ENCODE measurements at places on chromosomes 1 and 21.
A peak's percentile ranks its signal among the peaks of the same experiment; 100 is the strongest.

DNA sequence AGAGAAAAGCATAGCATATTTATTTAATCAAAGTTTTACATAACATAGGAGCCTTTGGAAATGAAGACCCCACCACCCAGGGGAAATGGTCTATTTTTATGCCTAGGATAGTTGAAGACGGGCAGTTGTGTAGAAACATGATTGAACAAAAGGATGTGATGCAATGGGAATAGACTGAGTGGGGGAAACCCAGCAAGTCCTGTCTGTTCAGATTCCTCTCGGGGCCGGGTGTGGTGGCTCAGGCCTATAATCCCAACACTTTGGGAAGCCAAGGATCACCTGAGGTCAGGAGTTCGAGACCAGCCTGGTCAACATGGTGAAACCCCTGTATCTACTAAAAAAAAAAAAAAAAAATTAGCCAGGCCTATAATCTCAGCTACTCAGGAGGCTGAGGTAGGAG lies 298.3 kb downstream of the MATN1 start:
- no peak for DNase-seq

- no peak for DNase-seq
Observed at GRCh38 chr1:234742622-234743021, 132.6 kb upstream of the IRF2BP2 start.

GRCh38 chr1:44447051-44447810 lies 42.2 kb downstream of the RNF220 start:
- no peak for DNase-seq

DNA sequence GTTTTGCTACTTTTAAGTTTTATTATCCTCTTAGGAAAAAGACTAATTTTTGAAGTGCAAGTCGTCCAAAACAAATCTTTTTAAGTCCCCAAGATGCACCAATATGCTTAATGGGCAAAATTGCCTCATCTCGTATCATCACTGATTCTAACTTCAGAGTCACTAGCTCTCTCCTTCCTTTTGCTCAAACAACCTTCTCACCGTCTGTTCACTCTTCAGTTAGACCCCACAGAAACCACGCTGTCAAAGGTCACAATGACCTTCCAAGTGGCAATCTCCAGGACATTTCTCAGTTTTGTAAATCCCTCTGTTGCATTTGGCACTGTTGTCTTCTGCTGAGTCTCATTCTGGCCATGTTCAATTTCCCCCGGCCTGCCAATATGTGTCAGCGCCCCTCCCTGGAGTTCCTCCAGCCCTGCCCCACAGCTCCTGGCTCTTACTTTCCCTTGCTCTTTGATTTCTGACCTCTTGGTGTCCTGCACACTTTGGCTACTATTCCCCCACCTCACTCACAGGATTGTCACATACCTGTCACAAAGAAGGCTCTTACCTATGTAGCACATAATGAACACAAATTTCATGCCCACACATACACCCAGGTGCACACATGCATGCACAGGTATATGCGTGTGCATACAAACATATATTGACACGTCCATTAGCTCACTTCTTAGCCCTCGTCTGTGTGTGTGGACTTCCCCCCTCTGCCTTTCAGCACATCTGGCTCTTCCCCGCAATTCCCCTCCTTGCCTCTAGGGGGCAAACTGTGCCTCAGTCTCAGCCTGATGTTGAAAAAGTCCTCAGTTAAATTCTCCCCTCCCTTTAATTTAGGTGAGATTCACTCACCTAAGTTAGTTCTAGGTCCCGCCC lies 354.0 kb upstream of the DUSP10 start:
- DNase-seq: no peak

GRCh38 chr1:205466595-205467220 lies 10.9 kb upstream of the BLACAT1 start:
- DNase-seq: no peak

DNA sequence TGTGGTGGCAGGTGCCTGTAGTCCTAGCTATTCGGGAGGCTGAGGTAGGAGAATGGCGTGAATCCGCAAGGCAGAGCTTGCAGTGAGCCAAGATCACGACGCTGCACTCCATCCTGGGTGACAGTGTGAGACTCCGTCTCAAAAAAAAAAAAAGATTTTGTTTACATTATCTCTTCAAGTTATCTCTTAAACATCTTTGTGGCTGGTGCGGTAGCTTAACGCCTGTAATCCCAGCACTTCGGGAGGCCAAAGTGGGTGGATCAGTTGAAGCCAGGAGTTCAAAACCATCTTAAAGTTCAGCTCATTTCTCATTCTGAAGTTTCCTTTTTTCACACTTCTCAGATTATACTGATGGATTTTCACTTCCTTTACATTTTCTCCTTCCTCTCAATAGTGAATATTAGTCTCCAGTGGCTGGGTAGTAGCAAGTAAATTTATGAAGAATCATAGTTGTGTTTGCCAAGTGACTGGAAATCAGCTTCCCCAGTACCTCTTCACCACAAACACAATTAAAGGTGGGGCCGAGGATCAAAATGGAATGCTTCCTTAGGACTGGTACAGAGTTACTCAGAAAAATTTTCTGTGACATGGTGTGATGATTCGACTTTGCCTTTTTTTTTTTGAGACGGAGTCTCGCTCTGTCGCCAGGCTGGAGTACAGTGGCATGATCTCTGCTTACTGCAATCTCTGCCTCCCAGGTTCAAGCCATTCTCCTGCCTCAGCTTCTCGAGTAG lies 13.8 kb downstream of the PIP5K1A start:
- DNase-seq: no peak

- peak; percentile 48 for DNase-seq
Observed at GRCh38 chr1:24805534-24806301, 60.5 kb downstream of the CLIC4 start.

DNA sequence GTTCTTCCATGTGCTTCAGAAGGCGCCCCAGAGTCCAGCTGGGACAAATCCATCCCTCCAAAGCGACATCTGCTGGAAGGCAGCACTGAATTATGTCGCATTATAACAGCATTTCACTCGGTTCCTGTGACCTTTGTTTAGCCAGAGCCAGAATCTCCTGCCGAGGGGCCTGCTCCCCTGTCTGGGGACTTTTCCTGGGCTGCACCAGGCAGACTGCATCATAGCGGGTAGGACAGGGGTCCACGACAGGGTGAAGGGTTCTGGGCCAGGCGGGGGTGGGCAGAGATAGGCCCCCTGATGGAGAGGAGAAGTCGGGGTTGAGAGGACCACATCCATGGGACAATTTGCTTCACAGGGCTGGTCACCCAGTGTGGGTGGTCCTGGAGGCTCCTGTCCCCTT lies 276.9 kb downstream of the MATN1 start:
- DNase-seq: no peak

DNA sequence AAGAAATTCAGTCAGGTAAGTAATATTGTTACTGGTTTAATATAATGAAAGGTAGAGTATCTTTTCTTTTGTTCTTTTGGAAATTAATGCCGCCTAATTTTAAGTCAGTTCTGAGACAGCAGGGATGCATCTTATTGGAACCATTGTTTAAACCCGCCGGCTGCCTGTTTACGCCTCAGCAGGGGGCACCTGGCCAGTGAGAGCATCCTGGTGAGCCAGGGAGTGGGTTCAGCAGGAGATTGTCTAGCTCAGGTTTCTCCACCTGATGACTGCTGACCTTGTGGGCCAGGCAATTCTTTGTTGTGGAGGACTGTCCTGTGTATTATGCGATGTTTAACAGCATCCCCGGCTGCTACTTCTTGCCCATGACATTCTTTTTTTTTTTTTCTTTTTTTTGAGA lies 30.2 kb downstream of the CHAF1B start:
- no peak for DNase-seq

GRCh38 chr1:51280321-51280978 lies 44.4 kb downstream of the RNF11 start:
- DNase-seq: no peak

- no peak for DNase-seq
Observed at GRCh38 chr1:154598871-154599635, 8.9 kb downstream of the ADAR start.

DNA sequence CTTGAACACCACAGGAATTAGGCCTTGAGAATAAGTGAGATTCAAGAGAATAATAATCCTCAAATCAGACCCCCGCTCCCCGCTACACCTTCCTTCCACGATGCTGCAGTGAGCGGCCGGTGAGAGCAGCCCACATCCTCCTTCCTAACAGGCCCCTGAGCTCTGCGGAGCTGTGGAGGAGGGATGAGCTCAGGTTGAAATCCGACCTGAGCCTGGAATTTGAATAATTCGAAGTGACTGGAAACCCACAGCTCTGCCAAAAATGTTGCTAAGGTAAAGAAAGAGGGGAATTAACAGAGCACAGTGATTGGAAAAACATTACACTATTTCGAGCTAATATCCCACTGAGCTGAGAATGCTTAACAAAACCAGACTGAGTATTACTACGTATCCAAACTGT lies 90.0 kb downstream of the URB2 start:
- no peak for DNase-seq

- no peak for DNase-seq
Observed at GRCh38 chr1:29062157-29062942, 61.4 kb downstream of the TMEM200B start.

- DNase-seq: no peak
Observed at GRCh38 chr1:36137776-36138175, 11.5 kb downstream of the TRAPPC3 start.

DNA sequence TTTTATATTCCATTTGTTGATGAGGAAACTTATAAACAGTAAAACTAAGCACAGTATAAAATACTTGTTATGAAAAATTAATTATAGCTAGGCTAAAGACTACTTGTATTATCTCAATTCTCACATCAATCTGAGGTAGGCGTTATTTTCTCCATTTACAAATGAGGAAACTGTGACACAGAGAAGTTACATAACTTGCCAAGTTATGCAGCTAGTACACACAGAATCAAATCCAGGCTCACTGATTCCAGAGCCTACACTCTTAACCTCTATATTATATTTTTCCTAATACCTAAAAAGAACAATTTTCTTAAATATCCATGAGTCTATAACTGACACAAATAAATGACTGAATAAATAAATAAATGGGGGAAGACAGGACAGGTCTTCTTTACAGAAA lies 11.2 kb upstream of the VPS45 start:
- no peak for DNase-seq

GRCh38 chr1:184664661-184665060 lies 90.0 kb downstream of the EDEM3 start:
- DNase-seq: no peak

- DNase-seq: peak; percentile 98
Observed at GRCh38 chr1:68496680-68497357, at the start of gene DEPDC1. Gene DEPDC1, minus strand, starts transcription at chr1:68497082. Its CDS starts 83 bp downstream, at chr1:68496999.

- no peak for DNase-seq
Observed at GRCh38 chr21:43783098-43783700, 6.2 kb upstream of the RRP1 start.

- DNase-seq: no peak
Observed at GRCh38 chr1:231678011-231678432, 51.4 kb downstream of the DISC1 start.

- no peak for DNase-seq
Observed at GRCh38 chr1:214321705-214322453, 40.9 kb downstream of the SMYD2 start.

GRCh38 chr21:15986277-15986676 lies 256.5 kb downstream of the USP25 start:
- DNase-seq: no peak

GRCh38 chr1:76891931-76892622 lies 24.8 kb downstream of the ST6GALNAC5 start:
- DNase-seq: no peak

- no peak for DNase-seq
Observed at GRCh38 chr1:3149277-3149676, 80.3 kb downstream of the PRDM16 start.

DNA sequence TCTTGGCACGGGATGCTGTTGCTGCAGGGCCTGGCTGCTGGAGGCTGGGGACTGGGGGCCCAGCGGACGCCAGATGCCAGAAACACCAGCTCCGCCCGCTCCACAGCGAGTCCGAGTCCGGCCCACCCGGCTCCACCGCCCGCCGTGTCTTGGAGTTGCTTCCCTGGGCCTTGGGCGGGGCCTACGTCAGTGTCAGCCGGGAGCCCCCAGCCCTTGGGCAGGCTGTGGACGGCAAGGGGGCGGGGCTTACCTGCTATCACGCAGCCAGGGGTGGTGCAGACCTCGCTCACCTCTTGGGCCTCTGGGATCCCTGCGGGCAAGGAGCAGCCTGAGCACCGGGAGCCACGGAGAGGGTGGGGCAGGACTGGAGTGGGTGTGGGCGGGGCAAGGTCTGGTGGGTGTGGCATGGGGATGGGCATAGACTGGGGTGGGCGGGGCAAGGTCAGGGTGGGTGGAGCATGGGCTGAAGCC lies 21.8 kb downstream of the MMEL1 start:
- DNase-seq: peak; percentile 85

GRCh38 chr1:22410928-22411495 lies 40.6 kb upstream of the ZBTB40 start:
- DNase-seq: no peak

GRCh38 chr21:16913010-16913409 lies 599.8 kb upstream of the CXADR start:
- no peak for DNase-seq

- no peak for DNase-seq
Observed at GRCh38 chr1:74937176-74937575, 197.0 kb upstream of the LHX8 start.

DNA sequence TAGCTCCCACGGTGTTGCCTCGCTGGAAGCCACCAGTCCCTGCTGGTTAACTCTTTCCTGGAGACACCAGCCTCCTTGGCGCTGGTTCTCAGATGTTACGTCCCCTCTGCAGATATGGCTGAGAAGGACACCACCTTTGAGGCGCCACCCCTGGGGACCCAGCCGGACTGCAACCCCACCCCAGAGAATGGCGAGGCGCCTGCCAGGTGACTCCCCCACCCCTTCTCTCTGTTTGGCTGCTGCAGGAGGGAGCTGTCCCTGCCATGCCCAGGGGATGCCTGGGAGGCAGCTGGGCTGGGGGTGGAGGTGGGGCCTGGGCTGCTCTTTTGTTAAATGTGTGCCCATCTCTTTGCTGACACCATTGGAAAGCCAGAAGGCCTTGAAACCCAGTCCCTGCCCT lies 43.6 kb upstream of the TNFRSF1B start:
- peak; percentile 60 for DNase-seq

DNA sequence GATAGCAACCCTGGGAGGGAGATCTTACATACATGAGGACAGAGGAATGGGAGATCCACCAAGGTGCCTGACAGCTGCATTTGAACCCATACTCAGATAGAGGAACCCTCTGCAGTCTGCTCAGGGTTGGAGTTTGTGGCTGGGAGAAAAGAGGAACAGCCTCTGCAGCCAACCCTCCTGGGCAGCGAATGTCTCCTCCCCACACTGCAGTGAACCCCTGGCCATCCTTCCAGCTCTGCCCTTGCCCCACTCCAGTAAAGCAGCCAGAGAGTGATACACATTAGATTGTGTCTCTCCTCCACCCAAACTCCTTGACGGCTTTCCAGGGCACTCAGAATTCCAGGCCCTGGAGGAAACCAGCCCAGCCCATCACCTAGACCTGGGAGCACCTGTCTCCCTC lies 137.7 kb downstream of the RUNX1 start:
- DNase-seq: peak; percentile 78

Data from left lung (tissue), 14 donors.